ENCODE measurements at places on chromosomes 1 and 21. TPM values are rescaled to one million over a fixed set of nuclear protein-coding genes. Genes with fewer than 3 reads are reported as not detected.

TEX38 gene
- not detected for total RNA-seq

B3GALT5 gene
- 0.20 TPM for total RNA-seq

TMEM200B gene
- 0.08 TPM for total RNA-seq

MEX3A gene
- 2.2 TPM for total RNA-seq

ITSN1 gene
- total RNA-seq = 26.9 TPM

SYCP1 gene
- not detected for total RNA-seq

FBLIM1 gene
- 19.6 TPM for total RNA-seq

LEMD1 gene
- total RNA-seq = not detected

TEDDM1 gene
- not detected for total RNA-seq

FAM72B gene
- 6.6 TPM for total RNA-seq

TFF3 gene
- not detected for total RNA-seq

RAP1A gene
- 32.4 TPM for total RNA-seq

KLHDC8A gene
- 0.75 TPM for total RNA-seq

TAS1R3 gene
- 0.20 TPM for total RNA-seq

EDN2 gene
- 41.6 TPM for total RNA-seq

CFAP107 gene
- not detected for total RNA-seq

MYOG gene
- total RNA-seq = not detected

MXRA8 gene
- total RNA-seq = 0.25 TPM

DCDC2B gene
- total RNA-seq = not detected

PKN2 gene
- total RNA-seq = 13.6 TPM

ARMH1 gene
- 0.67 TPM for total RNA-seq

GPR157 gene
- total RNA-seq = 7.0 TPM

MFAP2 gene
- 0.95 TPM for total RNA-seq

SELENOF gene
- 160 TPM for total RNA-seq

ATP1A4 gene
- total RNA-seq = not detected

NUDT4B gene
- total RNA-seq = 1.2 TPM

SPATA1 gene
- total RNA-seq = 1.6 TPM

RGS4 gene
- not detected for total RNA-seq

CLCNKB gene
- not detected for total RNA-seq

RBM11 gene
- total RNA-seq = not detected

SKI gene
- 22.2 TPM for total RNA-seq

WNT2B gene
- total RNA-seq = 0.21 TPM

FAAH gene
- 0.61 TPM for total RNA-seq

PKLR gene
- total RNA-seq = not detected

SOD1 gene
- total RNA-seq = 407 TPM
